Renal cortex interstitium (tissue), 15 donors: ENCODE measurements at places on chromosomes 13 and 19.

DNA sequence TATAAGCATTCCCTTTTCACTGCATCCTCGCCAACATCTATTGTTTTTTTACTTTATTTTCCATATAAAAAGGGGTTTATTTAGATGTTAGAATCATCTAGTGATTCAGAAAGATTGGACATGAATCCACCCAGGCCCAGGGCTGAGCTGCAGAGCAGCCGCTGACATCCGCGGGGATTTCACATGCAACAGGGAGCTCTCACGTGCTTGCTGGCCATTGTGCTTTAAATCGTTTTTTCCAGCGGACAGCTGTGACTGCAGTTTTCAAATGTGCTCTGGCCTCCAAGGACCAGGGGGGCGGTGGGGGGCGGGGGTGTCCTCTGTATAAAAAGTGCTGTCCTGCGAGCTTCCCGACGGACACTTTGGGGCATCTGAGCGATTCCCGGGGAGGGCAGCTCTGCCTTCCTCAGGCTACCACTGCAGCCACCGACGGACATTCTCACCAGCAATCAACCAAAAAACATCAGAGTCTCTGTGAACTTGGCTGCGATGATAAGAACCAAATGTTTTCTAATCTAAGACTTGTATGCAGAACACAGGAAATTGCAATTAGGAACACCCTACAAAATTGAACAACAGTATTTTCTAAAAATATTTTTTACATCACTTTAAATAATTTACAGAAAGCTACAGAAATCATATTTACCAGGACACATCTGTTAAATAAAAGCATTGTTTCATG, 12.6 kb downstream of the RB1 start:
- DNase-seq = no peak

- no peak for DNase-seq
These were observed 2.3 kb upstream of the MAP2K7 start for GRCh38 chr19:7901337-7901736.

- DNase-seq = no peak
These were observed 70.6 kb upstream of the C13orf46 start for GRCh38 chr13:114044486-114044885.

DNA sequence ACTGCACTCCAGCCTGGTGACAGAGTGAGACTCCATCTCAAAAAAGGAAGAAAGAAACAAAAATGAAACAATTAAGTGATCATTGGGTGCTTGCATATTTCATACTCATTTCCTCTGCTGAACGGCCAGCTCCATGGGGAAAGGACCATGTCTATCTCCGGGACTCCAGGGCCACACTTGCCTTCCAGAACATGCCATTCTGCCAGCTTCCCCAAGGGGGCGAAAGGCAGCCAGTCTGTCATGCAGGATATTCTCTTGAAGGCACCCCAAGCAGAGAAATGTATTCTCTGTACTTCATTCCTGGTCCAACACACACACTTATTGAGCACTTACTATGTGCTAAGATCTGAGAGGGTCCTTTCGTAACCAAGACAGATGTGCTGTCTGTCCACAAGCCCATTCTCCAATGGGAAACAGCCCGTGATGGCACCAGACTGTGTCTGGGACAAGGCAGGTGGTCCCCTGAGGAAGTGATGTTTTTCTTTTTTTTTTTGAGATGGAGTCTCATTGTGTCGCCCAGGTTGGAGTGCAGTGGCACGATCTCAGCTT, 10.2 kb upstream of the CARM1 start:
- DNase-seq = no peak

DNA sequence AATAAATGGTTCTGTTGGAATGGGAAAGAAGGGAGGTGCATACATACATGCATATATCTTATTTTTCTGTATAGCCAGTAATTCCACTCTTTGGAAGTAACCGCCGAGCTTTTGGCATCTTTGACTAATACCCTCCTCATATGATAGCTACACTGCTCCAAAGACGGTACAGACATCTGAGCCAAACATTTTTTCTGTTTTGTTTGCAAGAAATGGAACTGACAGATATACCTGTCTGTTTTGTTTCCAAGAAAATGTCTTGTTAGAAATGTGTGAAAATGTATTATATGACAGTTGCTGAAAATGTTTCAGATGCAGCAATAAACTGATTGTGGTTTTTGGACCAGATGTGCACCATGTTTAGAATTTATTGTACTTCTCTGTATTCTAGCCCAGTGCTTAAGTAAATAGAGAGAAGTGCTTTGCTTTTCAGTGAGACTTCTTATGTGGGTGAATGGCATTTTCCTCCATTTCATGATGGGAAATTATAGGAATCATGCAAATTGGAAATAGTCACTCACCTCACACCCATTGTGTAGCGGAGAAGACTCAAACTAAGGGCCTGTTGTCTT, 396.9 kb downstream of the KCNRG start:
- DNase-seq = no peak
